ENCODE measurements at places on chromosomes 5 and 9.

GRCh38 chr9:130445268-130445983 lies 665 bp downstream of the ASS1 start:
- no peak for DNase-seq

DNA sequence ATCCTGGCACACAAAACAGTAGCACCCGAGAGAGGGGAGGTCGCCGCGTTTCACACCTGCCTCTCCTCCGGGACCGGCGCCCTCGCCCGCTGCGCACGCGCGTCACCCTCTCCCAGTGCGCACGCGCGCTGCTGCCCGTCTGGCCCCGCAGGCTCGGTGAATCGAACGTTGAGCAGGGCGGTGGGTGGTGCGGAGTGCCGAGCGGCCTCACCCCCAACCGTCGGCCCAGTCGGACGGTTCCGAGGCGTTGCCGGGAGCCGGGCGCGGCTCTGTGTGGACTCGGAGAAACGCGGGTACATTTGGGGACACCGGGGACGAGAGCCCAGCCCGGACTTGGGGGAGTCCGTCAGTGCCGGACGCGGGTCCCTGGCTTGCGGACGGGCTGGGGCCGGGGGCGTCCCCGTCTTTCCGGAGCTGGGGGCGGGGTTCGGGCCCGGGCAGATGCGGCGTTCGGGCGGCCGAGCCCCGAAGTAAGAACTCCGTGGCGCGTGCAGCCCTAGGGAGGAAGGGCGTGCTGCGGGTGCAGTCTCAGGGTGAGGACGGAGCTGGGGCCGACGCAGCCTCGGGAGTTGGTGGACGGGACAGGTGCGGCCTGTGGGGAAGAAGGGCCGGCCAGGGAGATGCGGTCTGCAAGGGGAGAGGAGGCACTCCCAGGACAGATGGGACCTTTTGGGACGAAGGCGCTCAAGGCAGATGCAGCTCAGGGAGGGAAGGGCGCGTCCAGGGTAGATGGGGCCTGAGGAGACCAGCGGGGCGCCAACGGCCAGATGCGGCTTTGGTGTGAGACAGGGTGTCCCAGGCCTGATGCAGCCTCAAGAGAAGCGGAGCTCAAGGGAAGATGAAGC lies at the start of gene POMT1:
POMT1 (plus strand) TSS at position 138 of the 845 bp plus-strand sequence. CDS start 1,301 bp downstream, outside the sequence.
- DNase-seq, result peak; percentile 90

- DNase-seq, result no peak
These were observed 122.0 kb downstream of the PRDM9 start for GRCh38 chr5:23629396-23629795.

- DNase-seq, result no peak
These were observed 159.7 kb upstream of the VLDLR start for GRCh38 chr9:2461892-2462291.

DNA sequence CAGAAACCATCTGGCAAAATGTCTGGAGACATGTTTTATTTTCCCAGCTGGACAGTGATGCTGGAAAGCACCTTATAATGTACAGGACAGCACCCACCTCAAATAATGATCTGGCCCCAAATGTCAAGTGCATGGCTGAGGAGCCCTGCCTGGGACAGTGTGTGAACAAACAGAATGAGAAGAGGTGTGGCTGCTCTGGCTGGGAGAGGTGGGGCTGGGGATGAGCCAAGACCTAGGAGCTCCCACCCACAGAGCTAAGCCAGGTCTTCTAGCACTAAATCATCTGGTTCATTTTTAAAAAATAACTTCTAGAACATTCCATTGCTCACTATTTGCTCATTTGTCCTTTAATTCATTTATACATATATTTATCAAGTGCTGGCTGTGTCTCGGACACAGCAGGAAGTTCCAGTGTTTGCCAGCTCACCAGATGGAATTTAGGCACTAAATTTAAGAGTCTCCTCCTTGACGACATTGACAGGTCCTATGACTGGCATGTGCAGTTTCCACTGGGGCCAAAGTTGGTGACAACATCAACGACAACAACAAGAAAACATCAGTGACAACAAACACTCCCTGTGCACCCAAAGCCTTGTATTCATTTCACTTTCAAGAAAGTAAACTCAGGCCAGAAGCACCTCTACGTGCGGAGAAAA lies 59.1 kb downstream of the GTF3C4 start:
- DNase-seq, result no peak

- peak; percentile 58 for DNase-seq
These were observed 807 bp upstream of the PLGRKT start for GRCh38 chr9:5438301-5439162.

DNA sequence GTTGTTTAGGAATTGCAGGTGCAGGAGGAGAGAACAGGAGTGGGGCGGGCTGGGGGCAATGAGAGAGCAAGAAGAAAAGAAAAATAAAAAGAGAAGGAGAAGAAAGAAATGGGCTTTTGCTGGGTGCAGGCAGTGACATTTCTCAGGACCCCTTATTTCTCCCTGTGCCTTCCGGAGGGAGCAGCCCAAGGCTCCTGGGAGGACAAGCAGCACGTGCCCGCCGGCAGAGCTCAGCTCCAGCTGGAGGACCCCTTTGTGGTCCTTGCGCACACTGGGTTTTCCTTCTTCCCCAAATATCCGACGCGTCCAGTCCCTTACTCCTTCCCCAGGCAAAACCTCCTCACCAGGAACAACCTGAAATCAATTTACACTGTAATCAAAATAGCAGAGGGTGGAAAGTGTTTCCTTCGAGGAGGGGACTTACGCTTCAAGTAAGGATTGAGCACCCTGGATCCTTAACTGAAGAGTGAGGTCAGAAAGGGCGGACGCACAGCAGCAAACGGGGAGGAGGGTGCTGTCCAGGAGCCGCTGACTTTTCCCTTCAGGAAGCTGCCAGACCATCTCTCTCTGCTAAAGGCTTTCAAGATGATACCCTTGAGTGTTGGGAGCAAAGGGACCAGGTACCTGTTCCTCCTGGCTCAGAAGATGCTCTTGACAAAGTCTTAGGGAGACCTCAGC lies 2.1 kb downstream of the BTNL9 start:
- no peak for DNase-seq

DNA sequence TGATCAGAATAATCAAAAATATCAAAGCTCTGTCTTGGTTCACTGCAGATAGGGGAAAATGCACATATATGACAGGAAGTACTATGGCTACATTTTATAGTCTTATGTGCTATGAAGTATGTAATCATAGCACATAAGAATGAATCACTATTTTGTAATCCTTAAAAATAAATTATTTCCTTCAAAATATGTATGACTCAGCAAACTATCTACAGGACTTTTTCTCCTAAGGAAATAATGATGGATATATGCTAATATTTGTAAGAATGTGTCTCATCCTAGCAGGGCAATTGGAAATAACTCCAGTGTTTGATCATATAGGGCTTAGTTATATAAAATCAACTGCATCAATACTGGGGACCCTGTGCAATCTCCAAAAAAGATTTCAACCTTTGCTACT lies 85.1 kb downstream of the SLC24A2 start:
- DNase-seq, result no peak

DNA sequence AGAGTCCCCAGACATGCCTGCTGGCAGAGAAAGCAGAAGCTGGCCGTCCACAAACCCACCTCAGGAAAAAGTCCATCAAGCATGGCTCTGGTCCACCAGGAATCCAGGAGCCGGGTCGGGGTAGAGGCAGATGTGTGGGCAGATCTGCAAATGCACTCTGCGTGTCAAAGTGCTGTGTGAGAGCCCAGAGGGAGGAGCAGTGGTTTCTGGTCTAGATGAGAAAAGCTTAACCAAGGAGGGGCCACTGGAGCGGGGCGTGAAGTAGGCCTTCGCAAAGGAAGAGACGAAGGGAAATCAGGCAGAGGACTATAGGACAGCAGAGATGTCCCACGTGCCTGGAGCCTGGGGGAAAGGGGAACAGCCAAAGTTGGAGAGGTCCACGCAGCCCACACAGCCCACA lies 40.0 kb downstream of the TTLL11 start:
- DNase-seq, result no peak

GRCh38 chr5:134072471-134073210 lies 41.8 kb upstream of the TCF7 start:
- no peak for DNase-seq

- no peak for DNase-seq
These were observed 32.9 kb downstream of the NXNL2 start for GRCh38 chr9:88567870-88568269.

- peak; percentile 90 for DNase-seq
These were observed 22.1 kb downstream of the PTCH1 start for GRCh38 chr9:95494416-95495371.

DNA sequence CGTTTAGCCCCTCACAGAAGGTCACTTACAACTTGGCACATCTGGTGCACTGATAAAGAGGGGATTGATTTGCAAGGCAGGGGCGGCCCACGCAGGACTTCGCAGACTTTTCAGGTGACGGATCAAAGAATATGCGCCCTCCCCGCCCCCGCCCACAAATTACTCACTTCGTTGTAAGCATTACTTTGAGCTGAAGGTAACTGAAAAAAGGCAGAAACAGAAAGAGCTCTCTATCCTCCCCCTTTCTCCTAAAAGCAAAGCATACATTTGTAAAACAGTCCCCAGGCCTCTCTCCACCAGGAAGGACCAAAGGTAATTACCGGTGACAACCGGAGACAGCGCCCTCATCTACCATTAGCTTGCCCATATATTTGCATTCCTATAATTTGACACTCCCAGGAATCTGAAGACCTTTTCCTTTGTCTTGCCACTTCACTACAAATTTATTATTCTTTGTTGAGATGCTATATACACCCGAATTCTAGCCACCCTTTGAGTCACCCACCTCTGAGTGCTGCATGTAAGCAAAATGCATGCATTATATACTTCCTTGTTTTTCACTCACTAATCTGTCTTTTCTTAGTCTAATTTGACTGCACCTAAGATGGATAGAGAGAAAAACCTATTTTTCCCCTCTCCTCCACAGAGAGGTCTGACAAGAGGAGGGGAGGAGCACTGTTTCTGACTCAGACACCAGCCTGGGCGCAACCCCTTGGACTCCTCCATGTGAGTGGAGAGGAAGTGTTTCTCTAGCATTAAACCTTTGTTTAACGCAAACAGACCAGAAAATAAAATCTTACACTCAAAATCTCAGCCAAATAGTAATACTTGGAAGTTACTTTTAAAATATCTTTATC lies 74.7 kb upstream of the SPIN1 start:
- DNase-seq, result no peak

GRCh38 chr9:17082343-17083064 lies 52.3 kb upstream of the CNTLN start:
- DNase-seq, result no peak

- DNase-seq, result no peak
These were observed 19.7 kb downstream of the DNAJA1 start for GRCh38 chr9:33044677-33045282.

- DNase-seq, result no peak
These were observed 47.6 kb upstream of the GRHPR start for GRCh38 chr9:37374892-37375291.

DNA sequence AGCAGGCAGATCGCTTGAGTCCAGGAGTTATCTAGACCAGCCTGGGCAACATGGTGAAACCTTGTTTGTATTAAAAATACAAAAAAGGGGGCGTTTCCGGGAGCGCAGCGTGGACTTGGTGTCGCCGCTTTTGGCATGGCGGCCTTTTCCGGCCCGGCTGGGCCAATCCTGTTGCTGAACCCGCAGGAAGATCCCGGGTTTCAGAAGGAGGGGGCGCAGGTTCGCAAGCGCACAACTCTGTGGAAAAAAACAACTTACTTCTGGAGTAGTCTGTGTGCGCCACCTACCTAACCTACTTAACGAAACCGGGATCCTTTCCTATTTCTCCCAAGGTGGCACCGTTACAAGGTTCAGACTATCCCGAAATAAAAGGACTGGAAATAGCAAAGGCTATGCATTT lies 198.6 kb downstream of the MSX2 start:
- DNase-seq, result no peak

- DNase-seq, result no peak
These were observed 161.8 kb upstream of the IRX2 start for GRCh38 chr5:2913281-2913680.

- DNase-seq, result no peak
These were observed 83.8 kb downstream of the ADRB2 start for GRCh38 chr5:148910216-148910615.

GRCh38 chr5:107515521-107516080 lies 155.1 kb downstream of the EFNA5 start:
- DNase-seq, result no peak

DNA sequence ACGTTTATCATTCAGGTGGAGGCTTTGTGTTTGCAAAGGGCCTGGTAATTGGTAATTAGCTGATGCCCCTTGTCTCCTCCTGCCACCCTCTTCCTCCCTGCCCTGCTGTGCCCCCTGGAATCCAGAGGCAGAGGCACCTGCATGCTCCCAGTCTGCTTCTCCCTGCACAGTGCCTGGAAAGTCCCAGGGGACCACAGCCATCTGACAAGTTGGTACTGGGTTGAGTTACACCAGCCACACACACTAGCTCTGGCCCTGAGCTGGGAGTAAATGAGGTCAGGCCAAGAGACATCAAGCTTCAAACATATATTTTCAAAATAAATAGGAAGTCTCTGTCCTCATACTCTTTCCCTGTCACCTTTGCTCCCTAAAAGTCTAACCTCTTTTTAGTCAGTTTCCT lies 56.3 kb downstream of the INSYN2B start:
- no peak for DNase-seq

- DNase-seq, result no peak
These were observed 256.5 kb upstream of the ZNF608 start for GRCh38 chr5:125002727-125003598.

GRCh38 chr5:76040806-76041205 lies 42.4 kb upstream of the SV2C start:
- no peak for DNase-seq

DNA sequence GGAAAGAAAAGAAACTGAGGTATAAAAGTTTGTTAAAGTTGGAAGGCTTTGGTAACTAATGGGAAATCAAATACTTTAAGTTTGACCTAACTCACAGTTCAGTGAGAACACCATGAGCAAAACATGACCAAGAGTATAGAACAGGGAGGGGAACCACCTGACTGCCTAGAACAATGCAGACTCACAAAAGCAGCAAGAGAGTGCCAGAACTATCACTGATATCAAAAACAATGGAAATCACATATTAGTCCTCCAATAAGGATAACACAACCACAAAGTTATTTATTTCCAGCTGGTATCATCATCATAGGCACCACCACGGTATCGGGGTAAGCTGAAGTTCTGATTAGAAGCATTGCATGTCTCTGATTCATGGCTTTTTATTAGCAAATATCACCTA lies 77.5 kb downstream of the TRPM6 start:
- no peak for DNase-seq

DNA sequence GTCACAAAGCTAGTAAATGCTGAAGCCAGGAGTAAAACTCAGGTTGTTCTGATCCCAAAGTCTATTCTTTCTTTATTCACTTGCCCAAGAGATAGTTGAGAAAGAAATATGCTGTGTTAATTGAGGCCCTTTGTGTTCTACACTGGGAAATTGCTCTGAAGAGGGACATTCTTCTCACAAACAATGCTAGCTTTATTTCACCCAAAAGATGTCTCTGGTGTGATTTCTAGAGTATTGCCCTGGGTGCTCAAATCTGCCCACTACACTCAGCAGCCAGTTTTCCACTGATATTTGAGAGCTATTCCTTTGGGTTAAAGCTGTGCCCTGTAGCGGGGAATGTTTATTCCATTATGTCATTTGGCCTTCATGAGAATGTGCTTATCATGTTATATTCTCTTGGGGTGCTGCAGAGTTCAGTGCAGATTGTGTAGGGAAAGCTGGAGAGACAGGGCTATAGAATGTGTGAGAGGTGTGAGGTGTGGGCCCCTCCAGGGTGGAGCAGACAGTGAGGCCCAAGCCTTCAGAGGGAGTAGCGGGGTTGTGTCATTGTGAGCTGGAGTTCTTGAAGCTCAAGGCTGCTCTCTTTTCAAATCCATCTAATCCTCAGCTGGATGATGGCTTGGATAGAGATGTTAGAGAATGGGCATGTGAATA lies 21.0 kb upstream of the C5orf63 start:
- no peak for DNase-seq
